ENCODE measurements at places on chromosomes 1 and 21.
A peak's percentile ranks its signal among the peaks of the same experiment; 100 is the strongest.

DNA sequence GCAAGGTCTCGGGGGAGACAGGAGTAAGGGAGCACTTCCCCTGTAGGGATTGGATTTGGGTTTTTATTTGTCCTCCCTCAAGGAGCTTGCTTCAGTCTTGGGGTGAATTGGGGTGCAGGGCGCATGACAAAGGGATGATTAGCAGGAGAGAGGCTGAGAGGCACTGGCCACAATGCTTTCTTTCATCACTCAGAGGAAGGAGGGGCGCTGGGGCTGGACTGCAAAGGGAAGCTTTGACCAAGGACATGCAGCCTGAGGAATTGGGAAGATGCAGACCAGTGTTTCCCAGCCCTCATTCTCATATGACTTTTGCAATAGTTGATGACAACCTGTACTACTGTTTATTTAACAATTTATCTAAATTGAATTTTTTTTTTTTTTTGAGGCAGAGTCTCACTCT, 34.1 kb upstream of the PDPN start:
- DNase-seq = no peak

- no peak for DNase-seq
Measured at GRCh38 chr1:159318784-159319551, 16.8 kb downstream of the FCER1A start.

- DNase-seq = no peak
Measured at GRCh38 chr1:236890152-236891056, 95.3 kb downstream of the MTR start.

- peak; percentile 7 for DNase-seq
Measured at GRCh38 chr1:11731691-11732283, 4.1 kb upstream of the AGTRAP start.

DNA sequence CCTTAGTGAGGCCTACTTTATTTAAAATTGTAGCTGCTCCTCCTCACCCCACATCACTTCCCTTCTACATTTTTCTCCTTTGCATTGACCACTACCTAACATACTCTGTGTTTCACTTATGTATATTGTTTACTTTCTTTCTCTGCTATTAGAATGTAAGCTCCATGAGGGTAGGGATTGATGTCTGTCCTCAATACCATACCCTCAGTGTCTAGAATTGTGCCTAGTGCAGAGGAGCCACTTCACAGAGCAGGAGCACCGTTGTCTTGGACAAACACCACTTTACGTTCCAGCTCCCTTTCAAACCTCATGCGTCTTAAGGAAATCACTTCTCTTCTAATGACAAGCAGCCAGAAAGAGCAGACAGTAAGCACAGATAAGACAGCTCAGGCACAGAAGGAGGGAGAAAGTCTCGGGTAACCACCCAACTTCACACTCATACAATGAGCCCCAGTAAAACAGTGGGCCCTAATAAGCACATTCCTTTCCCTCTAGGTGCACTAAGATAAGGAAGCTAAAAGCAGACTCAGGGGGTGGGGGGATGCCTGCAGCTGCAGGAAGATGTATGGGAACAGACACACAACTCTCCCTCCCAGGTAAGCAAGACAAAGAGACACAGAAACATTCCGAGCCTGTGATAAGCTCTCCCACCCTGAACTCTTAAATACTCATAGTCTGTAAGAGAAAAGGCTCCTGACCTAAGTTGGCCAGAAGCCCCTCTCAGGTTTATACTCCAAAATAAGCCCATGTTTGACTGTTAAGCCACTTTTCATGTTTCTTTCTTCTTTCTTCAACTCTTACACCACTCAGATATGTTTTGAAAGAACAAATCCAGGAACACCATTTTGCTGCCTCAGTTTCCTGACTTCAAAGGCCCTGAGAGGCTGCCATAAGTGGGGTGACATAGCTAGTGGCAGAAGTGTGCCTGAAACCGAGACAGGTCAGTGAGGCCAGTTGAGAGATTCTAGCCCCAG, 7.1 kb upstream of the PLEKHM2 start:
- DNase-seq = no peak

- DNase-seq = peak; percentile 63
Measured at GRCh38 chr1:43238085-43238484, 31.7 kb upstream of the TMEM125 start.

DNA sequence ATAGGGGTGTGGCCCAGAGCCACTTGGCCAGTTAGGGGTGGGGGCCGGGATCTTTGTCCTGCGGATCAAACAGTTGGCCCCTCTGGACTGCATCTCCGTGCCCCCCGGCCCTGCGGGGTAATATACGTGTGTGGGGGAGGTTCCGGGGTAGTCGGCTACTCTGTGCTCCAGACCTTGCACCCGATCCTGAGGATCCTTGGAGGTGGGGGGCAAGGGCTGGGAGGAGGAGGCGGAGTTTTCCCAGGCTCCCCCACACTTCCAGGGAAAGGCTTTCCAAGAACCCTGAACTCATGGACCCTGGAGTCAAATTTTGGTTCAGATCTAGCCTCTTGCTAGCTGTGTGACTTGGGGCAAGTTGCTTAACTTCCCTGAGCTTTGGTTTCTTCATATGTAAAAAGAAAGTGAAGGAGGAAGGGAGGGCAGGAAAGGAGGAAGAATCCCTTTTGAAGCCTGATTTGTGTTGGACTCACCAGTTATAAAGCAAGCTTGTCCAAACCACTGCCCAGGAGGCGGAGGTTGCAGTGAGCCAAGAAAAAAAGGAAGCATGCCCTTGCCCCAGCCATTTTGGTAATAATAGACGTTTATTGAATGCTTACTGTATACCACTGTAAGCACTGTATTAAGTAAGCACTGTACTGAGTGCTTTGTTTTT, 686 bp downstream of the MIIP start:
- DNase-seq = no peak

GRCh38 chr21:43994085-43994484, 18.0 kb upstream of the TRAPPC10 start:
- DNase-seq = no peak

GRCh38 chr21:26964170-26964778, 2.6 kb downstream of the ADAMTS5 start:
- no peak for DNase-seq

DNA sequence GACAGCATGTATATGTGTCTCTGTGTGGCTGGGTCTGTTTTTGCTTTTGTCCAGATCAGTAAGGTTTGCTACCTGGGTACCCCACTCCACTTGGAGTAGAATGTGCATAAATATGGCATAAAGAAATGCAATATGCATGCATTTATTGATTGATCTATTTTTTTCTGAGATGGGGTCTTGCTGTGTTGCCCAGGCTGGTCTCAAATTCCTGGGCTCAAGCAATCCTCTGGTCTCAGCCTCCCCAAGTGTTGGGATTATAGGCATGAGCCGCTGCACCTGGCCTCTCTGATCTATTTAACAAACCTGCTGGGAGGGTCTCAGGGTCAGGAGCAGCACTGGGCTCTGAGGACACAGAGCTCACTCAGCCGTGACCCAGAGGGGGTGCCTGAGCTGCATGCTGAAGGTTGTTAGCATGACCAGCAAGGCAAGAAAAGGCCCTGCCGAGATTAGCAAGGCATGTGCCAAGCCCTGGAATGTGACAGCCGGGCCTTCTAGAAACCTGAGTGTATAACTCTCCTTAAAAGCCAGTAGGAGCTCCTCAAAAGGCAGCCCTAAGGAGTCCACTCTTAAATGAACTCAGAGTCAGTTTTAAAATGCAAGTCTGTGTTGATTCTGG, 22.5 kb downstream of the PCSK9 start:
- DNase-seq = no peak

DNA sequence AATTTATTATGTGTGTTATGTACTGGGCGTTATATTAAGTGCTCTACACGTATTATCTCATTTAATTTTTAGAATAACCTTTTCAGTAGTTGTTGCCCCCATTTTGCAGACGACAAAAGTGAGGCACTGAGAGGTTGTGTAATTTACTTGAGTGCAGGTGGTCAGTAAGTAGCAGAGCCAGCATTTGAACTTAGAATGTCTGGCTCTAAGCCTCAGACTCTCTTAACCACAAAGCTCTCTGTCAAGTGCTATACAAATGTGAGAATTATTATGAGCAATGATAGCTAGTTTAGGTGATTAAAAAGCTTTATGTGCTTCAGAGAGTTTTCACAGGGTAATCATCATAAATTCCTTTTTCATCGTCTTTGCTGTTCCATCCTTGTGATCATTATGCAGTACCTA, 96.3 kb upstream of the UBE2U start:
- DNase-seq = no peak

- DNase-seq = peak; percentile 31
Measured at GRCh38 chr1:21573971-21574465, 64.8 kb downstream of the ALPL start.

DNA sequence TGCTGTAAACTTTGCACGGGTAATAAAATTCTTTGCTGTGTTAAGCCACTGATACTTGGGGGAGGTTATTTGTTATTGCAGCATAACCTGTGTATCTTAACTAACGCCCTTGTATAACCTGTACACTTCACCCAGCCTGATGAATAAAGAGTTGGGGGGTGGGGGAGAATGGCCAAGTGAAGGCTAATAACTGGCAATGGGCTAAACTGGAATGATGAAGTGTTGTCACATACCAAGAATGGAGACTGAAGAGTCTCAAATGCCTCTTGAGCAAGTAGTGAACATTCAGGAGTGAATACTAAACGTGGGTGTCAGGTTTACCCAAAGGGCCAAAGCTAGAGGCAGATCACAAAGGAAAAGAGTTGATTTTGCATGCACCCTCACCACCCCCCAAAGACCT, 169.4 kb downstream of the C1orf94 start:
- no peak for DNase-seq

DNA sequence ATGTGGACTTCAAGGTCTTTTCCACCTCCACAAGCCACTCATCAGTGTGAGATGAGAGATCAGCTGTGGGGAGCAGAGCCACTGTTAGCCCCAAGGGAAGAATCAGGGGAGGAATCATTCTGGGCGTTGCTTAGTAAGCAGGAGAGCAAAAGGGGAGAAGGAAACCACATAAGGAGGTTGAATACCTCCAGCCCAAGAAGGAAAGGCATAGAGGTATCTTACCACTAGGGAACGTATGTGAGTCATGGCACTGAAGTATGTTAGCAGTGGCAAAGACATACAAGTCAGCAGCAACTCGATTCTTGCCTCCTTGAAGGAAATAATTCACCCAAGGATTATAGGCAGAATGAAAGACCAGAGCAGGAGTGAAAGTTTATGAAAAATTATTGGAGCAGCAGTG, 31.6 kb upstream of the SLC5A9 start:
- DNase-seq = no peak

DNA sequence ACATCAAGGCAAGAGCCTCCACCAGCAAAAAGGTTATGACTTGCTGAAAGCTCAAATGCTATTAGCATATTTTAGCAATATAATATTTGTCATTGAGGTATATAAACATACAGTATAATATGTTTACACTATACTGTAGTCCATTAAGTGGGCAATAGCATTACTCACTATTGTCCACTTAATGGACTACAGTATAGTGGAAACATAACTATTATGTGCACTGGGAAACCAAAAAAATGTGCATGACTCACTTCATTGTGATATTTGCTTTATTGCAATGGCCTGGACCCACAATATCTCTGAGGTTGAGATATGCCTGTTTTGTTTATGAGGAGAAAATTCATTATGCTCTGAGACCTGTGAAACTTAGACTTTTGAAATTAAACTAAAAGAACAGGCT, 300.0 kb downstream of the BARHL2 start:
- no peak for DNase-seq

- no peak for DNase-seq
Measured at GRCh38 chr21:43884012-43884860, 19.2 kb downstream of the AGPAT3 start.

DNA sequence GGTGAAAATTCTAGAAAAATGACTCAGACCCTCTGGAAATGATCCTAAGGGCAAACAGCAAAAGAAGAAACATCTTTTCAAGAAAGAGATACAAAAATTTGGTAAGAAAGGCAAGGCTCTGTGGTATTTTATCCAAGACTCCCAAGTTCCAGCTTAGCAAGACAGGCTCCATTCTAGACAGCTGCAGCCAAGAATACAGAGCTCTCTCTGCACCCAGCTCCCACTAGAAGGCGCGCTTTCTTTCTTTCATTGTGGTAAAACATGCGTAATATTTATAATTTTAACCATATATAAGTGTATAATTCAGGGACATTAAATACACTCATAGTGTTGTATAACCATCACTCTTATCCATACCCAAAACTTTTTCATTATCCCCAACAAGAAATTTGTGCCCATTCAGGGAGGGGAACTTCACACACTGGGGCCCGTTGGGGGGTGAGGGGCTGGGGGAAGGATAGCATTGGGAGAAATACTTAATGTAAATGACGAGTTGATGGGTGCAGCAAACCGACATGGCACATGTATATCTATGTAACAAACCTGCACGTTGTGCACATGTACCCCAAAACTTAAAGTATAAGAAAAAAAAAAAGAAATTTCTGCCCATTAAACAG, 2.2 kb upstream of the HFM1 start:
- no peak for DNase-seq

GRCh38 chr1:111577814-111578213, 41.8 kb upstream of the RAP1A start:
- no peak for DNase-seq

GRCh38 chr1:40862008-40862863, at the start of gene CITED4:
CITED4 (minus strand) TSS chr1:40862363; CDS start chr1:40862127, 236 bp downstream.
- DNase-seq = peak; percentile 93

- DNase-seq = no peak
Measured at GRCh38 chr1:95953015-95953414, 719.0 kb downstream of the RWDD3 start.

- DNase-seq = no peak
Measured at GRCh38 chr1:107943694-107944093, 21.3 kb downstream of the VAV3 start.

- no peak for DNase-seq
Measured at GRCh38 chr1:11757047-11757446, 4.9 kb upstream of the C1orf167 start.

GRCh38 chr1:98839840-98840239, 164.8 kb downstream of the PLPPR5 start:
- DNase-seq = no peak

DNA sequence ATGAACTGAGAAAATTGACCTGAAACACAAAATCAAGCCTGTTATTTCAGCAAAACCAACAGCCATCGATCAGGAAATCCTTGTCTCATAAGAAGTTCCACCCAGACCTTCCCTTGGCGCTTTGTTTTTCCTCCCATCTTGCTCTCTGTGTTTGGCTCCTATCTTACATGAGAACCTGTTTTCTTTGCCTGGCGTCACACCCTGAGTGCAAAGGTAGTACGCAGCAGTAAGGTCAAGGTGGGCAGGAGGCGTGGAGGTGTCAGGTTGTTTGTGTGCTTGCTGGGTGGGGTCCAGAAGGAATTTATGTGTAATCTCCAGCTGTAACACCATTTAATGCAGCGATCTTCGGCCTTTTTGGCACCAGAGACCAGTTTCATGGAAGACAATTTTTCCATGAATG, 50.5 kb downstream of the C1orf21 start:
- DNase-seq = no peak

- no peak for DNase-seq
Measured at GRCh38 chr1:233639611-233640010, 25.7 kb downstream of the KCNK1 start.

Measured in NCI-H526 treated with DMSO at 0.1 percent for 48 hours (cell line).